ENCODE measurements at places on chromosomes 7 and 10.

- no peak for DNase-seq
Observed at GRCh38 chr10:62560201-62560819, 186.1 kb downstream of the ZNF365 start.

GRCh38 chr10:129537151-129537550 is 70.1 kb downstream of the MGMT start:
- no peak for DNase-seq

DNA sequence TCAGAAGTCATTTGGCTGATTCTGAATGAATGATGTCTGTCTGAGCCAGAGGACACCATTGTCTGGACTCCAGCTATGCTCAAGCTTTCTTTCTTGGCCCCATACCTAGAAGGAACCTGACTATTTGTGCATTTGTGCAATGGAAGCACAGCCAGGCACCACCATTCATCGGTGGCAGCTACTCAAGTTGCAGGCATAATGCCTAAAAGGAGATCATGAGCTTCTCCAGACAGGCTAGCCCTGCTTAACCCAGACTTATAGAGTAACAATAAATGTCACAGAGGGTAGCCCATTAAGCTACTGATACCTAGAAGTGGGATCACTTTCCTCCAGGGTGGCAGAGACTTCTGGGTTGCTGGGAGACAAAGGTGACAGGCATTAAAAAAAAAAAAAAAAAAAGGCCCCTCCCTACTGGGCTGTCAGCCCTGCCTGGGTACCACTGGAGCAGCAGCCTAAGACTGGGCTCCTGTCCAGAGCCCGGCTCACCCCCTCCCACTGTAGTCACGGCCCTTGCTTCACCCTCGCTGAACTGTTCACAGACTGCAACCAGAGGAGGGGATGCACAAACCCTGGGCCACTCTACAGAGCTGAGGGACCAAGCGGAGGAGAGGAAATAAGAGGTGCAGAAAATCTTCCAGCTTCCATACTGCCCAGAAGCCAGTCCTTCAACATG is 75.4 kb upstream of the ATP6V0A4 start:
- no peak for DNase-seq

DNA sequence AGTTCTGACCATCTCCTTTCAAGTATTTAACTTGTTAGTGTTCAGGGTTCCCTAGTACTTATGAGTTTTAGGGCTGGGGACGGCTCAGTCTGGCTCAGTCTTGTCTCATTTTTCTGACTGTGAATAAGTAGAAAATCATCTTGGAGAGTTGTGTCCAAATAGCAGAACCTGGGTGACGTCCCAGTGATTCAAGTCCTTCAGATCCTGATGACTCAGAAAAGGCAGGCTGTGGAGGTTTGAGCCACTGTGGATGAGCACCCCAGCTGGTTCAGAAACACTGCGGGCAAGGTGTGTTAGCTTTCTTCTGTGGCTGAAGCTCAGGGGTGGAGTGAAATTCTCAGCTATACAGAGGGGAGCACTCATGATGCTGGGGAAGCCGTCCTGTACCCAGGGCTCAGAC is 154.4 kb upstream of the NPY start:
- DNase-seq = no peak

- no peak for DNase-seq
Observed at GRCh38 chr7:35522697-35523096, 172.2 kb downstream of the HERPUD2 start.

- DNase-seq = no peak
Observed at GRCh38 chr10:19921300-19922140, 105.3 kb downstream of the PLXDC2 start.

- no peak for DNase-seq
Observed at GRCh38 chr10:51952056-51952455, 252.7 kb upstream of the CSTF2T start.

DNA sequence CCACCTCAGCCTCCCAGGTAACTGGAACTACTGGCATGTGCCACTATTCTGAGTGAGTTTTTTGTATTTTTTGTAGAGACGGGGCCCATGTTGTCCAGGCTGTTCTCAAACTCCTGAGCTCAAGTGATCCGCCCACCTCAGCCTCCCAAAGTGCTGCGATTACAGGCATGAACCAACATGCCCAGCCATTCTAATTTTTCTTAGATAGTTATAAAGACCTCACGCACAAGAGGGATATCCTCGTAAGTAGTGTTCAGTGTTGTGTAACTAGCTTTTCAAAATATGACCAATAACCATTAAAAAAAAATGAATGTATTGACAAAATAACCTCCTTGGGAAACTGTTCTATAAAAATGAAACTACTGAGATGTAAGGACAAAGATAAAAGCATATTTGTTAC is 90.5 kb upstream of the FERD3L start:
- no peak for DNase-seq

GRCh38 chr10:12448729-12449391 is 99.5 kb downstream of the CAMK1D start:
- DNase-seq = peak; percentile 71

DNA sequence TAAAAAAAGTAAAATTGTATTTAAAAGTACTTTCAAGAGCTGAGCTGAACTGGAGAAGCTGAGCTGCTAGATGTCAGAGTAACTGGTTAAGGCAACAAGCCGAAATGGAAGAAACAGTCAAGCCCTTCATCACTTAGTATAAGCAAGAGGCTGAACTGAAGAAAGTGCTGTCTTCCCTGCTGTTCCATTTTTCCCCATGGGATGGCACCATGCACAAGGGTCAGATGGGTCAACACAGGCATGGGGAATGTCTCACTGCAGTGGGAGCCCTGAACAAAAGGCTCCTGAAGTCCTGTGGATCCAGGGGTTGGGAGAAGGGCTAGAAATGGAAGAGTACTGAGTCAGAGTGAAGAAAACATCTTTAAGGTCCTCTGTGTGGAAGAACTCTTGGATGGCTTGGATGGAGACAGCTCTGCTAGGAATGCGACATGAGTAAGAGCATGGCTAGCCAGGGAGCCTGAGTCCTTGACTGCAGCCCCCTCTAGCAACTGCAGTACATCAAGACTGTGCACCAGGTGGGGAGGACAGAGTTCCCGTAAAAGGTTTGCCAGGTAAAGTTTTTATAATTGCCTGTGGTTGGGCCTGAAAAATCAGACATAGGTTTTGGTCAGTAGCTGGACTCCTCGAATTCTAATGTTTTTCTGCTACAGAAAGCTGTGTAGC is 348.3 kb downstream of the GPR158 start:
- no peak for DNase-seq

DNA sequence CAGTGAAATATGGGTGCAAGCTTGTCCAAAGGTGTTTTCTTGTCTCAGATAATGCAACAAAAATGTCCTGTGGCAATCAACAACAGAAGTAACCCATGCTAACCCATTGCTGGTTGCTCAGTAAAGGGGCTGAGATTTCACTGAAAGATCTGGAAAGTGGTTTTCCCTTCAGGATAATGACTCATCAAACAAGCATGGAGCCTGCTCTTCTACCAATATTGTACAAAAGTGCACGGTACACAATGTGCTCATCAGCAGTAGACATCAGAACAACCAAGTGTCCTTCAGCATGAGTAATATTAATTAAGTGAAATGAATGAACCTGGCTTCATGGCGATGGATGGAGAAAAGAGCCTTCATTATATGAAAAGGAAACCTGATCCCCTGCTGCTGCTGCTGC is 287.1 kb upstream of the NEBL start:
- DNase-seq = no peak

- DNase-seq = no peak
Observed at GRCh38 chr10:78433766-78434535, 400.3 kb downstream of the RPS24 start.

DNA sequence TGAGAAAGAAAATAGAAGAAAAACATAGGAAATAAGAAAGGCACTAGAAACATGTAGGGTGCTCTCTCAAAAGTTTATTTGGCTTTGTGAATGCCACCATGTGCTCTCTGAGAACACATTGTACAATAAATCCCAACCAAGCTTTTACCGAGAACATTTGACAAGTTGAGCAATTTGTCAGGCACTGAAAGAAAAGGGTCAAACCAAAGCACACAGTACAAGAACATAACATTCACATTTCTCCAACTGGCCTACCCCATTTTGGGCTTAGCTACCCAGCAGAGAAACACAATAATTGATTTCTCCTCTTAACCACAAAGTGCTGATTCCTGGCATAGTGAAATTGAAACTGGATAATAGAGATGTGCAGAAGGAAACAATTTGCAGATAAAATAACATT is 69.2 kb upstream of the SLC39A12 start:
- DNase-seq = no peak

GRCh38 chr10:13219685-13220670 is 14.2 kb downstream of the UCMA start:
- no peak for DNase-seq

- no peak for DNase-seq
Observed at GRCh38 chr10:117334066-117334465, 41.2 kb downstream of the PDZD8 start.

DNA sequence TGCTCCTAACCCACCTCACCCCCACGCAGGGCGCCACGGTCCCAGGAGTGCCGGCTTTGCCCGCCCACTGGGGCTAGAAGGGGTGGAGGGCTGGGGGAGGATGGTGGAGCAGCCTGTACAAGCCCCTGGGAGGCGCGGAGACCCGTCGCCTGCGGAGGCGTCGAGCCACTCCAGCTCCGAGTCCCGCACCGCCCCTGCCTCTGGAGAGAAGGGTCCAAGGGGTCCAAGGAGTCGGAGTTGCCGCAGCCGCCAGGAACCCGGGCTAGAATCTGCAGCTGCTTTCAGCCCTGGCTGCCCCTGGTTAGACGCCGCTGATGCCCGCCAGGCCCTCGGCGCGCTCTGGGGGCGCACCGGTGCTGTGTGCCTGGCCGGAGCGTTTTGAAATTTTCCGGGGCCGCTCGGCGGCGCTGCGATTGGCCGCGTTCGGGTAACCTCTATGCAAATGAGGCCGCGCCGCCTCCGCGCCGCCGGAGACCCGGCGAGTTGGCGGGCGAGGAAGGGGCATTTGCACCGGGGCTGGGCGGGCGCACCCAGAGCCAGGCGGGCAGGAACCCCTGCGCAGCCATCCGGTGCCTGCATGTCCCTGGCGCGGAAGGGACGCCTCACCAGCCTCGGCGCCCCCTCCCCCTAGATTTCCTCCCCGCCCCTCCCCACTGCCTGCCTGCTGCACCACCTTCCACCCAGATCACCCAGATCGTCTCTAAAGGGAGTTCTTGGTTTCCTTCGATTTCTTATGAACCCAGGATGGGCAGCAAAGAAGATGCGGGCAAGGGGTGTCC is at the start of gene HMX2:
Gene HMX2 (plus strand): TSS at position 502 of the 779 bp plus-strand sequence. CDS start 243 bp downstream, at position 745.
- no peak for DNase-seq

DNA sequence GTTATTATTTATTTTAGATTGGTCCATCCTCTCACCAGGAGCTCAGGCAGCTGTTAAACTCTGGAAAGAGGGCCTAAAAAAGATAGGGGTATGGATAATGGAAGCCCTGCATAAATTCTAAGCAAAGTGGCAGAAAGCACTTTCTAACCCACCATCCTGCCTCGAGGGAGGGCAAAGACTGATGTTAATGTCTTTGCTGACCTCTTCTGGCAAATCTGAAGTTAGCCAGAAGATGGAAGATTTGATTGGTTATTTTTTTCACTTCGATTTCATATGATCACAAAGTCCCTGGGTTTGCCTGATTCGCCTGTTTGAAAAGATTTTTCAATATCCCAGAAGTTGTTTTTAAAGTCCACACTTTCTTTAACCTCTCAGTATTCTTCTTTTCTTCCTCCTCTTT is 24.8 kb downstream of the OR9A2 start:
- no peak for DNase-seq

DNA sequence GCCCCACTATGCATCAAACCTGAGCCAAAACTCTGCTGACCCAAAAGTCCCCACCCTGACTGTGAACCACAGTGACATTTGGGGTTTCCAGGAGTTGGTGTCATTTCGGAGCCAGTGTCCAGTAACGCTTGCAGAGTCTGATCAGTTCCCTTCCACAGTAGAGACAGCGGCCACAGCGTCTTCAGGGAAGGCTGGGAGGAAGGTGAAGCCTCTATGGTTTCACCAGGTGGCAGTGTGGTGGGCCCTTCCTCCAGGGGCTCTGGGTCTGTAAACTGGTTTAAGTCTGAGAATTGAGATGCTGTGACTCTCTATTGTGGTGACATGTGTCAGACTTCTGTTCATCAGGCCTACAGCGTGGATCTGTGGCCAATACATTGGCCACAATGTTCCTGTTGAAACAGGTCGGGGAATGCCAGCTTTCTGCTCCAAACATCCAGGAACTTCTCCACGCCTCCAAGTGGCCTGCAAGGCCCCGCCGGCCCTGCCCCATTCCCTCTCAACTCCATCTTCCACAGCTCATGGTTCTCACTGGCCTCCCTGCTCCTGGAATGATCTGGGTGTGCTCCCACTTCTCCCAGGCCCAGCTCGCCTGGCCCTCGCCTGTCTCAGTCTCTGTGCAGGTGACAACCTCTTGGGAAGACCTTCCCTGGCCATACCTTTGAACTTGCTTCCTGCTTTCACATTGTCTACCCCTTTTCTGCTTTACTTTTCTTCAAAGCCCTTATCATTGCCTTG is 124.5 kb upstream of the FAM20C start:
- DNase-seq = peak; percentile 13

GRCh38 chr10:122286867-122287266 is 15.8 kb downstream of the BTBD16 start:
- DNase-seq = no peak

GRCh38 chr10:73875139-73875475 is 752 bp upstream of the CAMK2G start:
- DNase-seq = no peak

DNA sequence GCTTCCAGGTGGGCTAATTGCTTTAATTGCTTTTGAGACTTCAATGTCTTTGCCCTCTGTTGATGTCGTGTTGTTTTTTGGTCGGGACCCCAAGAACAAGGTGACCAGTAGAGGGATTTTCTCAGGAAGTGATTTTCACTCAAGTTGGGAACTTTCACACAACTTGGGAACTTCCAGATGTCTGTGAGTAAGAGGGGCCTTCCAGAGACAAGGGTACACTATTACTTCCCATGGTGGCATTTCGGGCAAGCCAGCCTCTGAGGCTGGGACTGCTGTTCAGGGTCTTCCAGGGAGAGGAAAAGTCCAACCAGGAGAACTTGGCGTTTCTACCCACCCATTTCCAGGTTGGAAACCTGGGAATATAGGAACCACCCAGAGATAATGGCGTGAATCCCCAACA is 170.0 kb upstream of the CDCA7L start:
- no peak for DNase-seq

- DNase-seq = no peak
Observed at GRCh38 chr7:131359136-131359776, 31.6 kb downstream of the MKLN1 start.

DNA sequence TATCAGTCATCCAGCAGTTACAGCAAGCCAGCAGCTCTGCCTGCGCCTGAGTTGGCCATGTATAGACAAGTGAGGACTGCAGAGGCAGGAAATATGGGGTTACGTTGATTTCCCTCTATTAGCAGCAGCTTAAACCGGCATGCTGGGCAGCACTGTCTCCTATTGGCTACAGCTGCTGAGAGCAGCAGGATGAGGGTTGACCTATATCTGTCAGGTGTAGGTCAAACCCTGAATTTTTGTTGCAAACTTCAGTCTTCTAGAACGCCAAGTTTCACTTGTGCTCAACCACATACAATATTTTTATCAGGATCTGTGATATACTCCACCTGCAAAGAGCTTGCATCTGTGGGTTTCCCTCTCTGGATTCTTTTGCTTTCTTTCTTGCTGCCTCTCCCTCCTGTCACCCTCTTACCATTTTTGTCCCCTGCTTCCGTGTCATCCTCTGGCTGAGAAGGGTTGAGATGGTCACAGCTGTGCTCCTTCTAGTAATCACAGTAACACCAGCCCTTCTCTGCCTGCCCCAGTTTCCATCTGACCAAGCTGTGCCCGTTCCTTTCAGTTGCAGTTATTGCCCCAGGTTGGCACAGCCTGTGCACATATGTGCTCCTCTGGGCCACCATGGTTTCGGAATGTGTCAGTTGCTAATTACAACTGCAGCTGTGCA is 23.8 kb upstream of the GLCCI1 start:
- no peak for DNase-seq

GRCh38 chr7:126728967-126729366 is 523.8 kb downstream of the GRM8 start:
- DNase-seq = no peak

- no peak for DNase-seq
Observed at GRCh38 chr10:48579251-48579960, 25.5 kb downstream of the ARHGAP22 start.
